ENCODE measurements at places on chromosomes 3 and 15.
A peak's percentile ranks its signal among the peaks of the same experiment; 100 is the strongest.

- no peak for DNase-seq
Observed at GRCh38 chr3:101253396-101253795, 67.0 kb downstream of the IMPG2 start.

DNA sequence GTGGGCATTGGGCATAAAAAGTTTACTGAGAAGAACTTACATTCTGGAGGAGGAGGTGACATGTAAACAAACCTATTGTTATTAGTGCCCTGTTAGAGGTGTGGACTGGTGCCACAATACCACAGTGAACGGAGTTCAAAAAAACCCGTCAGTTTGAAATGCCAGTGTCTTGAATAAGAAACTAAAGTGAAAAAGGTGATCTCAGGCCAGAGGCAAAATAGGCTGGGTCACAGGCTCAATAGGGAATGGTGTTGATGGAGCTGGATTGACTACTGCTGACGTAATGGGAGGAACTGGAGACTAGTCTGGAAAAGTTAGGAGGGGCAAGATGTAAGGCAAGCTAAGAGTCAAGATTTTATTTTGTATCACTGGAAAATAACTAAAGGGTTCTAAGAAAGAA, 1.6 kb upstream of the DCBLD2 start:
- DNase-seq = no peak

DNA sequence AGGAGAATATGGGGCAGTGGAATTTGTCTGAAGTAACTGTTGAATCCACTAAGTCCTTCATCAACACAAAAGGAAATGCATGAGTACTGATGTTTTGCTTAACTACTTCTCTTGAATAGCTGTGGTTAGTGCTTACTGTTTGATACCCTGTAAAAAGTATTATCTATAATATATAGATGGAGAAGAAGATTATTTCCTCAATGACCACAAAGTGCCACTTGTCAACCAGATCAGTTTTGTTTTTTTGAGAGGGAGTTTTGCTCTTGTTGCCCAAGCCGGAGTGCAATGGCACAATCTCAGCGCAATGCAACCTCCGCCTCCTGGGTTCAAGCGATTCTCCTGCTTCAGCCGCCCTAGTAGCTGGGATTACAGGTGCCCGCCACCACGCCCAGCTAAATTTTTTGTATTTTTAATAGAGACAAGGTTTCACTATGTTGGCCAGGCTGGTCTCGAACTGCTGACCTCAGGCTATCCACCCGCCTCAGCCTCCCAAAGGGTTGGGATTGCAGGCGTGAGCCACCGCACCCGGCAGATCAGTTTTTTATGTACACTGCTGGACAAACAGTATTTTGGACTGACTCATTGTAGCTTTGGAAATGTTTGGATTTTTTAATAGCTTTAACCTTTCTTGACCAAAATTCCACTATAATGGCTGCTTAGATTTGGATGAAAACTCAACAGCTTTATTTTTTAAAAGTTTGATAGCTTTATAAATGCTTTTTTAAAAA, 1.5 kb upstream of the RPLP1 start:
- no peak for DNase-seq

- DNase-seq = no peak
Observed at GRCh38 chr3:159667261-159667660, 321.4 kb upstream of the IL12A start.

DNA sequence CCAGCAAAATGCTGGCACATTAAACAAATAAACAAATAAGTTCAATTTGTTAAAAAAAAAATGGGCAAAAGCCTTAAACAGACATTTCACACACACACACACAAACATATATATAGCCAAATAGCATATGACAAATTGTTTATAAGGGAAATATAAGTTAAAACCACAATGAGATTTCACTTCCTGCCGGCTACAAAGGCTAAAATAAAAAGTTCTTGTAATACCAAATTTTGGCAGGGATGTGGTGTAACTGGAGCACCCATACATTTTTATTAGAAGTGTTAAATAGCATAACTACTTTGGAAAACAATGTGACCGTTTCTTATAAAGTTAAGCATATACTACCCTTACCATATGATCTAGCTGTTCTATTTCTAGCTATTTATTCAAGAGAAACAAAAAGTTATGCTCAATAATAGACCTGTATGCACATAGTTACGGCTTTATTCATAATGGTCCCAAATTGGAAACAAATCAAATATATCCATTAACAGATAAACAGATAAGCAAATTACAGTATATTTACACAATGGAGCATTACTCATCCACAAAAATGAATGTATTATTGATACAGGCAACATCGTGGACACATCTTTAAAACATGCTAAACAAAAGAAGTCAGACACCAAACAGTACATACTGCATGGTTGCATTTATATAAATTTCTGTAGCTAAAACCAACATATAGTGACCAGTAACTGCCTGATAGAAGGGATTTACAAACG, 93.9 kb downstream of the EOMES start:
- DNase-seq = no peak

DNA sequence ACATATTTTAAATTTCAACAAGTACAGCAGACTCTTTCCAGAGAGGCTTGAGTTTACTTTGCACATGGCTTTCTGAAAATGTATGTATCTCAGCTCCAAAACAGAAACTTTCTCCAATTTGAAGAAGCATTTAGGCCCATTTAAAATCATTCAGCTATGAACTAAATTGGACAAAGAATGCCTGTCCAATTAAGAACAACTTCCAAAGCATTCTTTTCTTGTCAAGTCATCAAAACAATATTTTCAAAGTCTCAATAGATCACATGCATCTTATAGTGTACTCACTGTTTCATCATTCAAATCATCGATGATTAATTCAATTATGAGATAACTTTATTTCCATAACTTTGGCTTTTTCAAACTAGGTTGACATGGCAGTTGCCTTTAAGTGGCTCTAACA, 95.2 kb downstream of the KBTBD8 start:
- no peak for DNase-seq

GRCh38 chr3:81198756-81199155, 562.7 kb downstream of the GBE1 start:
- no peak for DNase-seq

DNA sequence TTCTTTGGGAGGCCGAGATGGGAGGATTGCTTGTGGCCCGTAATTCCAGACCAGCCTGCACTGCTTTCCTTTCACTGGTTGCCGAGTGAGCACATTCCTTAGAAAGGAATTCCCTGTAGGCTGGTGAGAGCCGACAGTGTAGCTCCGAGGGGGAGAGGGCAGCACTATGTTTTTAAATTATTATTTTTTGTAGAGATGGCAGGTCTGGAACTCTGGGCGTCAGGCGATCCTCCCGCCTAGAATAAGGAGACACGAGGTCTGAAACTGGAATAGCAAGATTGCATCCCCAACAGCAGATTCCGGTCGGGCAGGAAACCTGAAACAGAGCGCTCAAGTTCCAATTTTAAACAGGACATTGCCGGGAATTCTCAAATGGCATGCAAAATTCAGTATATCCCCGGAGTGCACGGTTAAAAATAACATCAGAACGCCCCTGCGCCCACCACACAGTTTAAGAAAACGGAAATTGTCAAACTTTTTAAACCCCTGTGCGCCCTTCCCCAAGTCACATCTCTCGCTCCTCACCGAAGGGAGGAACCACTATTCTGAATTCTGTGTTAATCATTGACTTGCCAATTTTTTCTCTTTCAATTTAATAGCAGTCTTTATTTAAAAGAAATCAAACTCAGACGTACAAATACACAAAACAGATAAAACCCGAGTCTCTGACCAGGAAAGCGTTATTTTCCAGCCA, 643 bp upstream of the RNU5B-1 start:
- no peak for DNase-seq

GRCh38 chr3:150172356-150172755, 201.7 kb upstream of the PFN2 start:
- DNase-seq = no peak

GRCh38 chr15:77305953-77306352, 114.0 kb downstream of the PEAK1 start:
- no peak for DNase-seq

DNA sequence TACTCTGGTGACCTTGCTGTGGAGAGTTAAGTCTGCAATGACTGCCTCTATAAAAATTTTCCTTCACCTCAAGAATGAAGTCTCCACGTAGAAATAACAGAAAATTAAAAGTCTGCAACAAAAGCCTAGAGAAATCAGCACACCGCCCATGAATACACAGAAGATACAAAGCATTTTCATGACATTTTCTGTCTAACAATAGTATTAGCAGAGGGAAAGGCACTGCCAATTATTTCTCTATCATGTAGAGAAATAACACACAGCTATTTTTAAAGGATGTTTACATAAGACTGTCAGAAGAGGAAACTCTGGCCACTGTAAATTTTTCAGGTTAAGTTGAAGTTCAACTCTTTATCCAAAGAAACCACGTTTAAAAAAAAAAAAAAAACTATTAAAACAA, 80.8 kb downstream of the GSK3B start:
- peak; percentile 16 for DNase-seq

- DNase-seq = no peak
Observed at GRCh38 chr3:83460052-83460451, 1498.7 kb upstream of the CADM2 start.

- DNase-seq = no peak
Observed at GRCh38 chr15:83940136-83940535, 286.2 kb downstream of the ADAMTSL3 start.

DNA sequence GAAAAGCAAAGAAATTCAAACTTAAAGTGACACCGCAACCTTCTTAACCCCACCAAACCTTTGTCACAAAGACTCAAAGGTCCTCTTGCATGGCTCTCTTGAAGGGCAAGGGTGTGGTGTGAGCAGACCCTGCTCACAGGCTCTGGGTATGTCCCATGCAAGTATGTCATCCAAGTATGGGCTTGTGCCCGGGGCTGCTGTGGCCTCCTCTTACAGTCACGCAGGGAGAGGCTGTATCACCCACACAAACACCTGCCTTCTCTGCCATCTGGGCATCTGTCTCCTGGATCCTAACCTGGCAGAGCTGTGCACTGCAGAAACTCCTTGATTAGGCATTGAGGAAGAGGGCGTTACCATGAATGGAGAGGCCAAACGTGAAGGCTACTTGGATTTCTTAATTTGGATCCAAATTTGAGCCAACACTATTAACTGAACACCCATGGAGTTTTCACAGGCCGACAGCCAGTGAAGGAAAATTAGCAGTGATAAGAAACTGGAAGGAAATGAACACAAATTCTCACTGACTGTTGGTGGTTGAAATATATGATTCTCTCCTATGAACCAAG, 146.6 kb downstream of the DUT start:
- DNase-seq = no peak

DNA sequence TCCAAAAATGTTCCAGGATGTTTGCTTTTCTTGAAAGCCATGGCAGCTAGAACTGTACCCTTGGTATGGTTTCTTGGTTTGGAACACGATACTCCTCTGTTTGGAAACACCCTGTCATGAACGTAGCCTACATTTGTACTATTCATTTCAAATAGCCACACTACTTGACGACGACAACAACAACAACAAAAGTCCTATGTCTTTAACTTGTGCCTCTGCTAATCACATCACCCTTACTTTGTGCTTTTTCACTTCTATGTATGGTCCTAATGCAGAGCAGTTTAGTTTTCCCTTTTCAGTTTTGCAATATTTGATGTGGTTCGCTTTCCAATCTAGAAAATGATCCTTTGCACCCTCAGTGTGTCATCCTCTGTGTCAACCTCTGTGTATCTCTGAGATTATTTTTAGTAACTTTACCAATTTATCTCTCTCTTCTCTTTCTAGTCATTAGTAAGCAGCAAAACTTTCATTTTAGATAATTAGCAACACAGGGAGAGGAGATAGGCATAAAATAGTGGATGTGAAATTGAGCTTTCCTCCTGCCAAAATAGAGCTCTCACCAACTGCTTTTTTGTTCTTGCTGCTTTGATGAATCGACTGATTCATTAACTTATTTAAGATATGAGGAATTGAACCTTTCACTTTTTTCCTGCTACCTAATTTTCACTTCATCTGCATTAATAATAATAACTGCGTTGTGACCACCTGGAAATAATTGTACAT, 44.1 kb upstream of the TP63 start:
- DNase-seq = no peak

GRCh38 chr3:78974181-78974790, 793.5 kb downstream of the ROBO1 start:
- DNase-seq = no peak

GRCh38 chr15:90343302-90343790, 8.7 kb upstream of the ZNF774 start:
- DNase-seq = peak; percentile 62

- DNase-seq = no peak
Observed at GRCh38 chr3:194061421-194062030, 74.4 kb upstream of the HES1 start.

DNA sequence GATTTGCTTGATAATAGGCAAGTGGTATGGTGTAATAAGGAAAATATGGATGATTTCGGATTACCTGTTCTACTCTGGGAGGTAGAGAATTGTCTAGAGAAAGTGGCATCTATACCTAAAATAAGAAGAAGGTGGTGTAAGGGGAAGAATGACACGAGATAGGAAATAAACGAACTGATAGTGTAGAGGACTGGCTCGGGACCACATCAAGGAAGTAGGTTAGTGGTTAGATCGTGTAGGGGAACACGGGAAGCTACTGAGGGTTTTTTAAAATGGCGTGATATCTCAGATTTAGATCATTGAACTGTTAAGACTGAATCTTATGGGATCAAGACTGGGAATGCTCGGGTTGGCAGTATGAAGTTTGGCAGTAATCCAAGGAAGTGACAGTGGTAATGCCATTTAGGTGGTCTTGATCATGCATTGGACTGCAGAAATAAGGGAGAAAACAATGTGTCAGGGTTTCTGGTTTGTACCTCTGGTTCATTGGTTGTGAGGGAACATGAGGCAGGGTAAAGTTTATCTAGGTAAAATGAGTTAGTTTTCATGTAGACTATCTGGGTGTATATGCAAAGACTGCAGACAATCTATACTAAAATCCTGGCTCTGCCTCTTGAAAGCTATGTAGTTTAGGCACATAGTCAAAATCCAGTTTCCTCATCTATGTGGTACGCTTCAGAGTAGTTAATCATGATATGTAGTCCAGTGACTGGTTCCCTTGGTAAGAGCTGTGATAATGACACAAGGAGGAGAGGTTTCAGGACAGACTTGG, 7.4 kb downstream of the RPL14 start:
- no peak for DNase-seq
